ENCODE measurements at places on chromosomes 12 and 14.

DNA sequence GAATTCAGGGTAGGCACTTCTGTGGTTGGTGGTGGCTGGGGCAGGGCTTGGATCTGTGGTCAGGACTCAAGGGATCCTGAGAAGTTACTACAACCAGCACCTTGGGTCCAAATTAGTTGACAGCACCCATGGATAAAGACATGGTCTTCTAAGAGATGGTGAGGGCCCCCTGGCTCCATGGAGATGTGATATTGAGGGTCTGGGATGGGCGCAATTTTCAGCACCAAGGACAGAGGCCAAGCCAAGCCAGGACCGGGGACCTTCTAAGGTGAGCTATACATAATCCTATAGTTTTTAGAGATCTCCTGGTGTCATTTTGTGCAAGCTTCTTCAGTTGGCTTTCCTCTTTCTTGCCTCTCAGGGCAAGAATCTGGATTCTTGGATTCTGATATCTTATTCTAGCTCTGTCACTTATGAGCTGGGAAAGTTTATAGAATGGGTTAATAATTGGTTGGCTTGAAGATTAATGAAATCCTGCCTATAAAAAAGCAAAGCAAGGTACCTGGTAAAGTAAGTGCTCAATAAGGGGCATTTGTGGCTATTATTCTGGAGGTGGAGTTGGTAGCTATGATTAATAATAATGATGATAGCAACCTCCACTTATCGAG, 130.1 kb upstream of the LHX5 start:
- no peak for DNase-seq

DNA sequence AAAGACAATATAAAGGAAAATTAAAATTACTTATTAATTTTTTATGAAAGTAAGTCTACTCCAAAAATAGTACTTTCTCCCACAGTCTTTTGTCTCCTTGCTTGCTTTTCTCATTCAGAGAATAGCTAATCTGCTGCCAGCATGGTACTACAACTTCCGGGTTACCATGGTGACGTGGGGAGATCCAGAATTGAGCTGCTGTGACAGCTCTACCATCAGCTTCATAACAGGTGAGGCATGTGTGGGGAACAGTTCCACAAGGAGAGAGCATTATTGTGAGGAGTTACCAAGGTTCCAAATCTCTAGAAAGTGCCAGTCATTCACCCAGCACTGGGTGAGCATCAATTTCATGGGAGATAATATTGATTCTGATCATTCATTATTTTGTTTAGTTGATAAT, 197.8 kb downstream of the PTPRO start:
- no peak for DNase-seq

DNA sequence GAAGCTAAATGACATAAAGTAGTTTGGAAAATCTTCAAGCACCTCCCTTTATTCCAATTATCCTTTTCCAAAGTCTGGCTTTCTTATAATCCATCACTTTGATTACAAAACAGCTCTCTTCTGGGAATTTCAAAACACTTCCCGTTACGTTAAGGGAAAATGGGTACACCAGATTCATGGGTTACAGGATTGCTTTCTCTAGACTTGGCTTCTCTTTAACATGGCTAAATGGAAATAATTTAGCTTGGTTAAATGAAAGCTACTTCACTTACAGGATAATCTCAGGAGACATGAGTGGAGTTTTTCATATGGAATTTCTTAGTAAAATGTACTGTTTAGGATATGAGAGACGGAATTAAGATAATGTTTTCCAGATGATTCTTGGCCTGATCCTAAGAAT, 14.7 kb downstream of the GSTZ1 start:
- DNase-seq, result no peak

- DNase-seq, result no peak
These were observed 22.7 kb downstream of the SLC38A1 start for GRCh38 chr12:46246021-46246700.

DNA sequence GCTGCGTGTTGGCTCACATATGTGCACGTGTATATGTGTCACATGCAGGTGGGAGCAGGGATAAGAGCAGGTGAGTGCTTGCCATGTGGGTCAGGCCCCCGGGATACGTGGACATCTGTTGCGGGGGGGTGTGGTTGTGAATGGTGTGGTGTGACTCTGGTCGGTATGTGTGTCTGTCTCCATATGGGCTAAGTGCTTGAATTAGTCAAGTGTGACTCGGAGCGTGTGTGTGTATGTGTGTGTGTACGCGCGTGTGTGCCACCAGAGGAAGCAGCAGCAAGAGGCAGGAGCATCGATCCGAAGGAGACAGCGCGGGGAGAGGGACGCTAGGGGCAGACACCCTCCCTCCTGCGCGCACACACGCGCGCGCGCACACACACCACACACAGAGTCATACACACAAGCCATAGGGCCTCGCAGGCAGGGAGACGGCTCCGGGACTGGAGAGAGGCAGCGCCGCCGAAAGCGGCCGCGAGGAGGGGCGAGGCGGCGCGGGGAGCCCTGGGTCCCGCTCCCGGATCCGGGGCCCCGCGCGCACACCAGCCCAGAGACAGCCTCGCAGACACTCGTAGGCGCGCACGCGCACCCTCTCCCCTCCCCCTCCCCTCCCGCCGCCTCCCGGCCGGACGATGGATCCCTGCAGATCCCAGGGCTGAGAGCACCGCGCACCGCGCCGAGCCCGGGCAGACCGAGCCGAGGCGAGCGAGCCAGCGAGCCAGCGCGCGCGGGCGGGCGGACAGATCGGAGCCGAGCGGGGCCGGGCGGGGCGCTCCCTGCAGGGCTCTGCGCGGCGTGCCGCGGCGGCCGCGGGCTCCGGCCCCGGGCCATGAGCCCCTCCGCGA, at the start of gene ASIC1:
Gene ASIC1, plus strand, starts transcription at position 597 of the 842 bp plus-strand sequence. CDS start 1,171 bp downstream, outside the sequence.
- no peak for DNase-seq

DNA sequence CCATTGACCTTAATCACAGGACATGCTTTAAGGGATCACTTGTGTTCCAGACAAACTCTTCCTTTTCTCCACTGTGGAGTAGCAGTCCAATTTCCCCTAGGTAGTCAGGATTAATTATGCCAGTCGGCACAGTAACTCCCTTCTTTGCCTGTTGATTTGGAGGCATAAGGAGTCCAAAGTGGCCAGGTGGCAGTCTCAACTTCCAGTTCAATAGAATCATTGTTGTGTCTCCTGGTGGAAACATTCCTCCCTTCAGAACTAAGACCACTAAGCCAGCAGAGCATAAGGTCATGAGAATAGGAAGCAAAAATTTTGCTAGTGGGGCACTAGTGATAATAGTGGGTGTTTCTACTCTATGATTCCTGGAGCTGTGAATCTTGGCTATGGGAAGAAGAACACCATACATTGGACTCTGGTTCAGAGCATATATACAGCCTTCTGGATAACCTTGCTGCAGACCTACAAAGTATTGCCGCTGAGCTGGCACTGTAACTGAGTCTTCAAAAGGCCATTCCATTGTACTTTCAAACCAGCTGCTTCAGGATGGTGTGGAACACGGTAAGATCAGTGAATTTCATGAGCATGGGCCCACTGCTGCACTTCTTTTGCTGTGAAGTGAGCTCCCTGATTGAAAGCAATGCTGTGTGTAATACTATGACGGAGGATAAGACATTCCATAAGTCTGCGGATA, 147.3 kb upstream of the MAX start:
- no peak for DNase-seq

- DNase-seq, result no peak
These were observed 52.1 kb upstream of the ATP2B1 start for GRCh38 chr12:89760783-89761182.

- peak; percentile 89 for DNase-seq
These were observed 122.7 kb downstream of the KICS2 start for GRCh38 chr12:64099397-64099796.

GRCh38 chr14:104660597-104660996, 28.8 kb upstream of the INF2 start:
- DNase-seq, result no peak

- no peak for DNase-seq
These were observed 41.0 kb downstream of the BDKRB1 start for GRCh38 chr14:96297000-96297399.

GRCh38 chr12:91454179-91454578, 271.6 kb upstream of the DCN start:
- no peak for DNase-seq

DNA sequence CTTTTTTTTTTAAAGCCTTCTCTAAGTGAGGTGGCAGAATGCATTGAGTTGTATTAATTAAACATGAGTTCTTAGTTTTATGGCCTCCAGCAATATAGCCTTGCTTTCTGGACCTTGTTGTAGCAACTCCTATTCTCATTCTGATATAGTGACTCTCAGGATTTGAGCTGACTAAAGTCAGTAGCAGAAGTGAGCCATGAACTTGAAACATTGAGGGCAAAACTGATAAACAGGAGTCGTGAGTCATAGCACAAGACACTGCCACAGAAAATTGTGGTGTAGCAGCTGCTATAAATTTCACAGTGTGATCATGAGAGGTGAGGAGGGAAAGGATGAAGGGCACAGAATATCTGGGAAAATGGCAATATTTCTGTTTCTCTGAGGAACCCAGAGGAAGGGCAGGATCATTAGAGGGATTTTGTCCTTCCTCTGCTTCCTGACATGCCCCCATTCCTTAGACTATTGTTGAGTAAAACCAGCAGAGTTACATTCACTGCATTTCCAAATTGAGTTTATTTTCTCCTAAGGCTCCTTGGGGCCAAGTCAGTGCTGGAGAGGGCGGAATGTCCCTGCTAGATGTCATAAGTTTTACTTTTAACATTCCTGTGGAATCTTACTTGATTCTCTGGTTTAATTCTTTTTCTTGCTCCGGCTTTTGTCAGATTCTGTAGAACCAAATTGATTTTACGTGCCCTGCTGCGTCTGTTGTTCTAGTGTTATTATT, 7.5 kb downstream of the KLRG1 start:
- peak; percentile 9 for DNase-seq

DNA sequence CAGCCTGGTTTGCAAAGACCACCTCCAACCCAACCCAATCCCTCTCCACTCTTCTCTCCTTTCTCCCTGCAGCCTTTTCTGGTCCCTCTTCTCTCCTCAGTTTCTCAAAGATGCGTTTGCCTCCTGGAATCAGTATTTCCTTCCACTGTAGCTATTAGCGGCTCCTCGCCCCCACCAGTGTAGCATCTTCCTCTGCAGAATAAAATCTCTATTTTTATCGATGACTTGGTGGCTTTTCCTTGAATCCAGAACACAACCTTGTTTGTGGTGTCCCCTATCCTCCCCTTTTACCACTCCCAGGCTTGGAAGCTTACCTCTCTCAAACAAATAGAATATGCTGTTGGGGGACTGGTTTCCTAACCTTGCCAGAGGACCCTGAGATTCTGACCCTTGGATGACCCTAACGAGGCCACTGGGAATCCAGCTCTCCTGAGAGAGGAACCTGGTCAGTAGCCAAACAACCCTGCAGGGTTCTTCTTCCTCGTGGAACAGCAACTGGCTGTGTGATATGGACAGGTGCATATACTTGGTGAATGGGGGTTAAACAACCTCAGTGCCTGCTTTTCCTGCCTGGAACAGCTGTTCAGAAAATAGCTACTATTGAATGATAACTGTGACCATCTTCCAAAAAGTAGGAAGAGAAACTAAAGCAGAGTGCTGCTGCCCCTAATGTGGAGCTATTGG, 4.4 kb downstream of the WNT1 start:
- DNase-seq, result no peak

GRCh38 chr12:29769162-29769858, 14.4 kb downstream of the TMTC1 start:
- DNase-seq, result no peak

DNA sequence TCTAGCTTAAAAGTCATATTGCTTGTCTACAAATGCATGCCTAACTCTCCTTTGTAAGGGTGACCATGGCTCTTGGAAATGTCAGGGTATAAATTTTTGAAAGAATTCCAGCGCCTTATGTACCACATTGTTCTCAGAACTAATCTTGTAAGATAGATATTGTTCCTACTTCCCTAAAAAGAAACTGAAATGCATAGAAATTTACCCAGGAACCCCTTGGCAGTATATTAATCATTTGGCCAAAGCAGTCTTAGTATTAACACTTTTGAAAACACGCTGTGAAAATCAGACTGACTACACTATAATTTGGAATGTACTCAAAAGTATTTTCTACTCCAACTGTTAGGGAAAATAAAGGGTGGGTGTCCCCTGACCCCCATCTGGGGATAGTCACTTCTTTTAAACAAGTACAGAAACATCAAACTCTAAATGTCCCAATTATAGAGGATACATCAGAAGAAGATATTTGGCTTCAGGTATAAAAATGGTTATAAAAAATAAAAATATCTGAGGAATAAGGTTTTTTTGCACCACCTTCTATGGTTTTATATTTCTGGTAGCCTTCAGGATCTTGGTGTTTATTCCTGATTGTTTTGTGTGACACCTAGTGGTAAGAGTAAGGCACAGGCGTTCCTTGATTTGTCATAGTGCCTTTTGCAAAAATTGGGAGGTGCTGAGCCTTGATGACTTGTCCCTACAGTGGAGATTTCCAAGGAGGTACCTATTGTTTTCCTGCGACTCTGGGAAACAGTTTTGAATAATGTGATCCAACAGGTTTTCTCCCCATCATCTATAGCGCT, 2.2 kb upstream of the NFKBIA start:
- DNase-seq, result no peak

DNA sequence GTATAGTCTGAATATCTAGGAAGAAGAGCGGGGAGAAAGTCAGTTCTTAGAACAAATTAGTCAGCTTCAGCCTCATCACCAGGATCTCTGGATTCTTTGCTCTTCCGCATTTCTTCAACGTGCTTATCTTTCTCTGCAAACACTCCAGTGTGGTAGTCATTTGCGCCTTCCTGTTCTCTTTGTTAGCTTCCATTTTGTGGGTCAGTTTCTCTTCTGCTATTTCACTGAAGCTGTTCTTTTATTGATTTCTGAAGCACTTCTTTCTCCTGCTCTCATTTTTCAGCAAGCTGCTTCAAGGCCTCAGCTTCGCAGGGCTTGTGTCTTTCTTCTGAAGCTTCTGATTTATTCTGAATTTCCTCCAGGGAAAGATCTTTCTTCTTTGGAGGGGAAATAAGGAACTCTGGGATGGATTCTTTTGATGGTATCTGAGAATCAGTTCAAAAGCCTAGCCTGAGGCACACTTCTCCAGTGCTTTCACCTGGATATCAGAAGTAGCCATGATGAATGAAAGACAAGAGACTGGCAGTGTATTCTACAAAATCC, 13.5 kb downstream of the AMN1 start:
- no peak for DNase-seq

DNA sequence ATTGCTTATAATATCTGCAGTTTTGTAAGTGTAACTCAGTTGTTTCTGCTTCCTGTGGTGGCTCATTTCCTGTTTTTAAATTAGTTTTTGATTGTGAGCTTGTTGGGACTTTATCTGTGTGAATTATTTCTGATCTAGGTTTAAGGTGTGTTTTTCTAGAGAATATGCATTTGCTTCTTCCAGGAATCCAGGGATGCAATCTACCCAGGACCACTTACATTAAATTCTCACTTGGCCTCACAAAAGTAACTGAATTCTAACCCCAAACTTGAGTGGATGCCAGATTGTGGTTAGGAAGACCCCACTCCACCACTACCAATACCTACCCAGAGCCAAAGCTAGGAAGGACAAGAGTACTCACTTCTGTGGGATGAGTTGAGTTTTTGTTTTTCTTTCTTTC, 11.9 kb downstream of the STYX start:
- DNase-seq, result no peak

- DNase-seq, result peak; percentile 92
These were observed 8.7 kb upstream of the DDX47 start for GRCh38 chr12:12804432-12804886.

- DNase-seq, result no peak
These were observed 143.9 kb upstream of the NAV3 start for GRCh38 chr12:77686760-77687159.
